Cardiac fibroblast (primary cell): ENCODE measurements at places on chromosomes 3 and 15.

- no peak for DNase-seq
Observed at GRCh38 chr3:196992461-196993065, 23.9 kb upstream of the PIGZ start.

GRCh38 chr3:930866-931265 lies 162.0 kb upstream of the CNTN6 start:
- no peak for DNase-seq

DNA sequence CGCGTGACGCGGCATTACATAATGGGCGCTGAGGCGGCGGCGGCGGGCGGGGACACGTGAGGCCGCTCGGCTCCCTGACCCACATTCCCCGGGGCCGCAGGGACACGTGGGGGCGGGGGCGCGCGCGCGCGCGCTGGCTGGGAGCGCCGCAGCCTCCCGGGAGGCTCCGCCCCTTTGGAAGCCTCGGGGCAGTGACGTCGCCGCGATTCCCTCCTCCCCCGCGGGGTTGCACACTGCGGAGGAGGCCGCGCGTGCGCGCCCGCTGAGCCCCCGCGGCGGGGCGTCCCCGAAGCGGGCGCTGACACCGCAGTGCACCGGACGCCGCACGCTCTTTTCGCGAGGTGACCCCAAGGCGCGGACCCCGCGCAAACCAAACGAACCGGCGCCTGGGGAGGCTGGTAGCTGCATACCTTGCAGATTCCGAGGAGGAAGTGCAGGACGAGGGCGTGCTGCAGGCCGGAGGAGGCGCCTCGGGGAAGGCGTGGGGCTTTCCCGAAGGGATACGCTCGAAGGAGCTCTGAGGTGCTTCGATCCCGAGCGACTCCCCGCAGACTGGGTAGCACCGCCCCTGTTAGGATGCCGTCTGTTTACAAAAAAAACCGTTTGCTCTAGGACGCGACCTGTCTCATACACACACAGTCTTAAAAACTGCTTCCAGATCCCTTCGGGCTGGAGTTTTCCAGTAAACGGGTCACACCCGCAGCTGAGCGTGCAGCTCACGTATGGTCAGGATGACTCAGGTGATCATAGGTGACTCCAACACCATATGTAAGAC lies 1.0 kb downstream of the NR1D2 start:
- peak; percentile 98 for DNase-seq

- DNase-seq, result peak; percentile 50
Observed at GRCh38 chr3:152200476-152201420, 68.0 kb upstream of the MBNL1 start.

DNA sequence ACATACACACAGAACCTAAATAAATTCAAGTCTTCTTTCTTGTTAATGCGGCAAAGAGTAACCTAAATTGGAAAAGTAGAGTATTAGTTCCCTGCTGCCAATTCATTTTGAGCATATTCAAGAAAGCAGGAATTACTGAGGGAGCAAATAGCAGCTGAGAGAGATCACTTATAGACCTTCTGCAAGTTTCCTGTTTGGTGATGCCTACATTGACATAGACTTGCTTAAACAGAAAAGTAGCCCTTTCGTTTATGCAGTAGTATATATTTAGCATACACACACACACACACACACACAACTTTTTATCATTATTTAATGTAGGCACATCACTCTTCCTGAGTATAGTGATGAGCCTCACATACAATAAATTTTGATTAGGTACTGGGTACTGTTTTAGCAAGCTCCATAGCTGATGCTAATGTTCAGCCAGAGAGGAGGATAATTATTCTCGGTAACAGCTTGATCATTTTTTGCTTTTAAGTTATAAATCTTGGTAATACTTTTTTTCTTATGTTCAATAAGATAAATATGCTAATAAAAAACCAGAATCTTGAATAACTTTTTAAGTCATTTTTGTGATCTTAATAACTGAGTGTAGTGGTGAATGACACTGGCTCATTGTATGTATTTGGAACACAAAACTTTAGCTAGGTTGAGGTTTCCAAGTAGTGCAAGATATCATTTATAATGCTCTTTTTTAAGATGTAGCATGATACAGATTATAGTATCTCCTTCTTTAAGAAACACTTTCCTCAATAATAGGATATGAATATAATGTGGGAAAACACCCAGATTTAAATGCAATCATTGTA lies 174.7 kb downstream of the MBNL1 start:
- DNase-seq, result peak; percentile 30

GRCh38 chr3:63076357-63076756 lies 201.1 kb upstream of the CADPS start:
- DNase-seq, result no peak

DNA sequence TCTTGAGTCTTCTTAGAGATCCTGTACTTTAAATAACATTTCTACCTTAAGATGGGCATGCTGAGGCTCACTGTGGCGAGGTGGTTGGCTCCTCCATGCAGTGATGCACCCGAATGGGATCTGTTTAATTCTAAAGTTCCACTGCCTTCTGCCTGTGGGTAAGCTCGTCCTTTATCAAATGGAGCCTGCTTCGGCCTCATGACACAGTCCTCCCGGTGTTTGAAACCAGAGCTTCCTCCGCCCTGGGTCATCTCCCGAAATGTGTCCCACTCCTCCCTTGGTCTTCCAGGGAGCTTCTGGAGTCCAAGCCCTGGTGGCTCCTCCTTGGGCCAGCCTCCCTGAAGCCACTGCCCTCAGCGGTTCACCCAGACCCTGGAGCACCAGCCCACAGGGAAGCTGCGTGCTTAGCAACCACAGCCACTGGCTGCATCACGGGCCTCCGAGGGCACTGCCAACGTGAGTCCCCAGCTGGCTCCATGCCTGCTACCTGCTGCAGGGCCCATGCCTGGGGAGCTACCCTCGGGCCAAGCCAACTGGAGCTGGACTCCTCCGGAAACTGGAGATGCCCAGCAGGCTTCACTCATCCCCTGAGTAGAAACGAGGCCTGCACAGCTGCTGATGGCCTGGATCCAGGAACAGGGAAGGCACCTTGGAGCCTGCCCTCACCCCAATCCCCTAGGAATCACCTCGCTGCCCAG lies 3.3 kb downstream of the RHCG start:
- DNase-seq, result no peak

GRCh38 chr3:138646513-138646912 lies 37.9 kb downstream of the FAIM start:
- DNase-seq, result no peak

GRCh38 chr3:16058521-16058920 lies 116.0 kb upstream of the GALNT15 start:
- DNase-seq, result peak; percentile 89
